ENCODE measurements at places on chromosomes 16 and 17. TPM values are rescaled to one million over a fixed set of nuclear protein-coding genes. Genes with fewer than 3 reads are reported as not detected.
A peak's percentile ranks its signal among the peaks of the same experiment; 100 is the strongest.

The SCIMP gene
- total RNA-seq: 2.9 TPM

The TMEM256 gene
- total RNA-seq: 115 TPM

The ASGR2 gene
- not detected for total RNA-seq

The SLFN14 gene
- total RNA-seq: not detected

The GLOD4 gene
- total RNA-seq: 72.4 TPM

The SLC35G6 gene
- total RNA-seq: not detected

DNA sequence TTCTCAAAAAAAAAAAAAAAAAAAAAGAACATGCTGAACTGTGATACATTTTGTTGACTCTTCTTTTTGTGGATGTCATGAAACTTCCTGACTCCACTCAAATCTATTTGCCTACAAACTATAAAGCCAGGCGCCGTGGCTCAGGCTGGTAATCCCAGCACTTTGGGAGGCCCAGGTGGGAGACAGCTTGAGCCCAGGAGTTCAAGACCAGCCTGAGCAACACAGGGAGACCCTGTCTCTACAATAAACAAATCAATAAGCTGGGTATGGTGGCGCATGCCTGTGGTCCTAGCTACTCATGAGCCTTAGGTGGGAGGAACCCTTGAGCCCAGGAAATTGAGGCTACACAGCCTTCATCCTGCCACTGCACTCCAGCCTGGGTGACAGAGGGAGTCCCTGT, 1.5 kb upstream of the NT5C start:
- DNase-seq: no peak

GRCh38 chr17:63686138-63686685, 13.7 kb downstream of the LIMD2 start:
- no peak for DNase-seq

DNA sequence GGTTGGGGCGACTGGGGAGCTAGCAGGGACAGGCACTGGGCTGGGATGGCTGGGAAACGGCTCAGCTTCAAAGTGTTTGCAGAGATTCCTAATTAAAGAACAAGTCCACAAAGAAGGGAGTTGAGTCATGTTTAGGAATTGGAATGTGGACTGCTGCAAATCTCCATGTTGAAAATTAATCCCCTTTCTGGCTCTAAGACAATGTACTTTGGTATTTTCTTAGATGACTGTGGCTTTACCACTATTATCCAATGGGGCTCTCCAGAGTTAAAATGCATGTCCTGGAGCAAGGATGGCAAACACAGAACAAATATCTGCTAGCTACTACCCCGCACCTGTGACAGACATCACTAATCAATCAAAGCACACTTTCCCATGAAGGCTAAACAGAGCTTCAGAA, 22.2 kb upstream of the WSCD1 start:
- DNase-seq: no peak

- DNase-seq: no peak
These were observed 9.6 kb downstream of the EMC6 start for GRCh38 chr17:3678095-3678820.

GRCh38 chr16:58128711-58129096, 477 bp downstream of the CFAP20 start:
- DNase-seq: no peak

GRCh38 chr16:30941600-30942425, 7.1 kb upstream of the ORAI3 start:
- peak; percentile 81 for DNase-seq

DNA sequence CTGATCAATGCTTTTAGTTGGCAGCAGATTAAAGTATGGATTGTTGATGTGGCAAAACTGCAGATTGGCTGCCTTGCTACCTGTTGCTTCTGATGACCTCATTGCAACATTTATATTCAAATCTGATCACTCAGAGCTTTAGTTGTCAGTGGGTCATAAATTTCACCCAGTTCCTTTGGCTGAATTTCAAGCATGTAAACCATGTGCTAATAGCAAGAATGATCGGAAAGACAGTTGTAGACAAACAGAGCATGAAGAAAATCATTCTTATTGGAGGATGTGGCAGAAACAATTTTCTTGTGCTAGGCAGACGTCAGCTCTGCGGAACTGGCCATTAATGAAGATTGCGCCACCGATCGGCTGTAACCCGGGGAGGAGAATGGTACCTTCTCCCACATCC, 346.6 kb upstream of the EEF2KMT start:
- no peak for DNase-seq

- DNase-seq: no peak
These were observed 2.1 kb downstream of the ARHGAP23 start for GRCh38 chr17:38430316-38430715.

- no peak for DNase-seq
These were observed 26.9 kb downstream of the IFT140 start for GRCh38 chr16:1584926-1585484.

All from ureter (tissue), 1 donor.